ENCODE measurements at places on chromosomes 1 and 21.

- no peak for DNase-seq
These were observed 51.7 kb downstream of the SWT1 start for GRCh38 chr1:185208626-185209180.

GRCh38 chr1:84367219-84367618 is 31.1 kb upstream of the DNASE2B start:
- DNase-seq: no peak

- DNase-seq: no peak
These were observed 25.6 kb downstream of the SELENOF start for GRCh38 chr1:86888327-86888726.

- no peak for DNase-seq
These were observed 3.3 kb upstream of the CASZ1 start for GRCh38 chr1:10799726-10800125.

DNA sequence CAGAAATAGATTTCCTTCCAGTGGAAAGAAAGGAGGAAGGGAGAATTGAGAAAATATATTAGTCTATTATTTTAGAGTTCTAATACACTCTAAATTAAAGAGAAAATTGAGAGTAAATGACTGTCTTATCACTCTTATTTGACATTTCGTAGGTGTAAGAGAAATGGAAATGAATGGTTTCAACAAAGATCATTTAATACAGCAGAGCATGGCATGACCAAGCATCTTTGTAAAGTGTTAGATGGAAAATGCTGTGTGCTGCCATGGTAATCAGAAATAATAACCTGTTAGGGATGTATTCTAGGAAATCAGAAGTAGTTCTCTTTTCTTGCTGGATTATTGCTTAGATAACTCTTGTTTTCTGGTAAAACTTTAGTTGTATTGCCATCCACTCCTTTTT is 90.9 kb downstream of the GIPC2 start:
- no peak for DNase-seq

GRCh38 chr1:248696774-248697173 is 5.8 kb downstream of the OR14I1 start:
- peak; percentile 26 for DNase-seq

- no peak for DNase-seq
These were observed 100.4 kb upstream of the USP24 start for GRCh38 chr1:55315552-55315951.

GRCh38 chr1:211833174-211833820 is 2.7 kb upstream of the LPGAT1 start:
- no peak for DNase-seq

DNA sequence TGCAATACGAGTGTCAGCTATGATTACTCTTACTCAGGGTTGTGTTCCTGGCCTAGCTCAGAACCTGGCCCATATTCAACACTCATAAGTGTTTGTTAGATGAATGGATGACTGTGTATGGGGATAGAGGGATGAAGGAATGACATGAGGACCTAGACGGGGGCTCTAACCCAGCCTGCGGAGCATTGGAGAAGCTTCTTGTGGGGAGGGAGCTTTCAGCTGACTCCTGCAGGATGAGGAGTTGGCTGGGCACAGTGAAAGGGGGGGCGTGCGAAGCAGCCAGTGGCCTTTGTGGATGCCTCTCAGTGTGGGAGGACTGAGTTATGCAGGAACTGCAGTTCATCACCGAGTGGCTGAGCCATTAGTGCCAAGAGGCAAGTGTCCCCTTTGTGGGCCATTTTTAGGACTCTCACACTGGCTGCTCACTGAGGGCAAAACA is 1.2 kb upstream of the EXTL1 start:
- DNase-seq: peak; percentile 38

- DNase-seq: peak; percentile 60
These were observed 39.7 kb downstream of the KCNJ6 start for GRCh38 chr21:37876561-37876960.

DNA sequence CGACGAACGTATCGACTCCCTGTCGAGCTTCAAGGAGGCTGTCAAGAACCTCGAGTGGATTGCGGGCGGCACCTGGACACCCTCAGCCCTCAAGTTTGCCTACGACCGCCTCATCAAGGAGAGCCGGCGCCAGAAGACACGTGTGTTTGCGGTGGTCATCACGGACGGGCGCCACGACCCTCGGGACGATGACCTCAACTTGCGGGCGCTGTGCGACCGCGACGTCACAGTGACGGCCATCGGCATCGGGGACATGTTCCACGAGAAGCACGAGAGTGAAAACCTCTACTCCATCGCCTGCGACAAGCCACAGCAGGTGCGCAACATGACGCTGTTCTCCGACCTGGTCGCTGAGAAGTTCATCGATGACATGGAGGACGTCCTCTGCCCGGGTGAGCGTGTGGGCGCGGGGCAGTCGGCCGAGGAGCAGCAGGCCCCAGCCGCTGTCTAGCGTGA is 28.0 kb downstream of the COL6A2 start:
- no peak for DNase-seq

DNA sequence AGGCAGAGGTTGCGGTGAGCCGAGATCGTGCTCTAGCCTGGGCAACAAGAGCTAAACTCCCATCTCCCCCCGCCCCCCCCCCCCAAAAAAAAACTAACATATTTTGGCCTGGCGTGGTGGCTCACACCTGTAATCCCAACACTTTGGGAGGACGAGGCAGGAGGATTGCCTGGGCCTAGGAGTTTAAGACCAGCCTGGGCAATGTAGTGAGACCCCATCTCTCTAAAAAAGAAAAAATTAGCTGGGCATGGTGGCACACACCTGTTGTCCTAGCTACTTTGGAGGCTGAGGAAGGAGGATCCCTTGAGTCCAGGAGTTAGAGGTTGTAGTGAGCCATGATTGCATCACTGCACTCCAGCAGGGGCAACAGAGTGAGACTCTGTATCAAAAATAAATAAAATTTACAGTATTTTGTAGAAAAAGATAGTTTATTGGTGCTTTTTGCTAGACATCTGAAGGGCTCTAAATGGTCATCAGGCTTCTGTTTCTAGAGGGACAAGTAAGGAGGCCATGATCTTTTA is 9.0 kb downstream of the YTHDF2 start:
- no peak for DNase-seq

DNA sequence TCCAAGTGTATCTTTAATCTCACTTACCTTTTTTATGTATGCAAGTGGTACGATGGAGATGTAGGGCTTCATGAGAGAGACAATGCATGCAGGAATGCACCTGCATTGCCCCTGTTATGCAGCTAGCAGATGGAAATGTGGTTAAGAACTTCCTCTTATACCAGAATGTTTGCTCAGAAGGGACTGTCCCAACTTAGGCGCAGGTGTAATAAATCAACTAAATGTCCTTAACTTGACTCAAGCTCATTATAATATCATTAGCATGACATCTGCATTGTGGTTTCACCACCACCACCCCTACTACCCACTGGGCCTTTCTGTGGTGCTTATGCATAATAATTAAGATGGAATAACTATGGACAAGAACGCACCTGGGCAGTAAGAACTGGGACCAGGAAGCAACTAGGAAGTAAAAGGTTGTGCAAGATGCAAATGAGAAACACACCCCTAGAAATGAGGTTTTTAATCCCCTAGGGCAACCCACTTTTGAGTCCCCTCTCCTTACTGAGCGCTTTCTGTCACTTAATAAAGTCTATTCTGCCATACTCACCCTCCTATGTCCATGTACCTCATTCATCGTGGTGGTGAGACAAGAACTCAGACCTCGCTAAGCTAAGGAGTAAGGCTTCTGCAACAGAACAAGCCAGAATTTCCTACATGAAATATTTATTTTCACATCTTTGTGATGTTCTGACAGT is 1103.3 kb upstream of the B3GALT2 start:
- DNase-seq: no peak

GRCh38 chr1:179269071-179269470 is 24.5 kb upstream of the SOAT1 start:
- DNase-seq: no peak

- DNase-seq: no peak
These were observed 65.4 kb upstream of the LYST start for GRCh38 chr1:235932090-235932510.

- DNase-seq: no peak
These were observed 72.1 kb upstream of the CASZ1 start for GRCh38 chr1:10868599-10868965.

GRCh38 chr1:243546457-243546856 is 290.6 kb downstream of the SDCCAG8 start:
- DNase-seq: no peak

DNA sequence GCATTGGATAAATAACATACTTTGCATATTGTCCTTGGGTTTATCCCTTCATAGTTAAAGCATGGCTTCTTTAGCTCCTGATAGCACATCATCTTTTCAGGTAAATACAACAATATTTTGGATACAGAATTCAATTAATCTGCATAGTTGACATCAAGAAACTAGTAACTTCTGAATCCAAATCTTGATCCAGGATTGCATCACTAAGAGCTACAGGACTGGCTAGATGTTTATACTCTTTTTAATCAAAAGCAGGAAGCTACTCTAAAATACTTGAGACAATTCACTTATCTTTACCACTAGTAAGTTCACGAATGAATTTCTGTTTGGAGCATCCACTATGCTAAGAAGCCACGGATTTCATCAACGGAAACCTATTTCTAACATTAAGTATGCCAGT is 54.2 kb upstream of the SLC44A3 start:
- DNase-seq: no peak

DNA sequence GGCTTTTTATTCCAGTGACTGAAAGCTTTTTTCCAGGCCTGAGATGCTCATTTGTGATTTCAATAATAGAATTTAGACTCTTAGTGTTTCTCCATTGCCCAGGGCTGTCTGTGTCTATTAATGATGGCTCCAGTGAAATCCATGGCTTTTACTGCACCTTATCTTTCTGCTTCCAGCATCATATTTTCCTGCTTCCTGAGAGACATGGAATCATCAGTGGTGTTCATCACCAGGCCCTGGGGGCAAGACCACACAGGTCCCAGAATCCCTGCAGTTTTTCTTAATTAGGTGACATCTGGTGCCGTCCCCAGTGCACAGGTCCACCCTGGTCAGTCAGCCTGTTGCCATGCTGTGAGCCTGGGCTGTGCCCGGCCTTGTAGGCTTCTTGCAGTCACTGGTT is 15.5 kb downstream of the NT5C1A start:
- no peak for DNase-seq

- DNase-seq: no peak
These were observed 5.8 kb upstream of the GTF2B start for GRCh38 chr1:88897070-88897730.

DNA sequence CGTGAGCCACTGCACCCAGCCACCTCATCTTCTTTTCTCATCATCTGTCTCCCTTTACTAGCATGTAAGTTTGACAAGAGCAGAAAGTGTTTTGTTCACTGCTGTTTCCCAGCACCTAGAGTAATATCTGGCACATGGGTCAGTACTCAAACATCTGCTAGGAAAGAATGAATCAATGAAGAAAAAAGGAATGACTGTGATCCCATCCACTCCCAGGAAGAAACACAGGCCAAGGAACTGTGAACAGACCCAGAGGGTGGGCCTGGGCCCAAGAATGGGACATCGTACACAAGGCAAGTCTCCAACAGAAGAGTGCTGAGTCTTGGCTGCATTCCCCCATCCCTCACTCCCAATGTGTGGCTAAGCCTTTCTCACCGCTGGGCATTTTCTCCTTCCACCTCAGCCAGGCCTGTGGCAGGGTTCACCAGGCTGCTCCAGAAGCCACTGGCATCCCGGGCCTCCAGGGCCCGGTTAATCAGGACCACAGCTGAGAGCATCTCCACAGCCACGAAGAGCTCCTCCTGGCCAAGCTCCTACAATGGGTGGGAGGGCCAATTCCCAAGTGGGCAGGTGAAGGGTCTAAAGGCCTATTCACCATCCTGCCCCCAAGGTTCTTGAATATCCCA is 18.4 kb downstream of the IQGAP3 start:
- DNase-seq: no peak

DNA sequence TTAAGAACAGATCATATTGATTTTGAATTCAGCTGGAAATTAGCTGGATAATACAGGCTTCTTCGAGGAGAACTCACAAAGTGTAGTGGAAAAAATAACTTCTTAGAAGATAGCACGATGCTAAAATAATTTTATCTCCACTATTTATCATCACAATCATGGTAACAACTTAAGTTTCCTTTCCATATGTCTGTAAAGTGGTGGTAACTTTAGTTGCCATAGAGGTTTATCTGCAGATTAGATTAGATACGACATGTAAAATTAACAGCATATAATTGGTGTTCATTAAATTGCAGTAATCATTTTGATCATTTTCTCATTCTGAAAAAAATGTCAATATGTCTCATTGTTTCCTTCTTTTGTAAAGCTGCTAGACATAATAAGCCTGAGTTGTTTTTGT is 921.5 kb downstream of the KCNT2 start:
- no peak for DNase-seq

- DNase-seq: peak; percentile 70
These were observed 14.4 kb upstream of the FCRL5 start for GRCh38 chr1:157566484-157567300.

- DNase-seq: no peak
These were observed 170.2 kb downstream of the PLPP3 start for GRCh38 chr1:56409112-56409691.

DNA sequence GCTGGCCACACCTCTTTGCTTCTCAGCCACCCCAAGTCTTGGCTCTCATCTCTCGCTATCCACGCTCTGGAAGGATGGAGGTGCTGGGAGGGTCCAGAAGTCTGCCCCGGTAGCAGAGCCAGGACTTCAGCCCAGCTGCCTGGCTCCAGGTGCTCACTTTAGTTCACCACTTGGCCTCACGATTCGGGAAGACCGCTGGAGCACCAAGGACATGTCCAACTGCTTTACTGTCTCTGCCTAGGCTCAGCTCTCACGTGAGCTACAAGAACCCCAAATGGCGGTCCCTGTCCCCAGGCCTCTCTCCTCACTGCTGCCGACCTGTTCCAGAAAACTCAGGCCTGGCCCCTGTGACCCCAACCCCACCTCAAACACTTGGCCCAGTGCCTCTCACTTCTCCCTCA is 3.4 kb downstream of the TRIM11 start:
- DNase-seq: no peak

DNA sequence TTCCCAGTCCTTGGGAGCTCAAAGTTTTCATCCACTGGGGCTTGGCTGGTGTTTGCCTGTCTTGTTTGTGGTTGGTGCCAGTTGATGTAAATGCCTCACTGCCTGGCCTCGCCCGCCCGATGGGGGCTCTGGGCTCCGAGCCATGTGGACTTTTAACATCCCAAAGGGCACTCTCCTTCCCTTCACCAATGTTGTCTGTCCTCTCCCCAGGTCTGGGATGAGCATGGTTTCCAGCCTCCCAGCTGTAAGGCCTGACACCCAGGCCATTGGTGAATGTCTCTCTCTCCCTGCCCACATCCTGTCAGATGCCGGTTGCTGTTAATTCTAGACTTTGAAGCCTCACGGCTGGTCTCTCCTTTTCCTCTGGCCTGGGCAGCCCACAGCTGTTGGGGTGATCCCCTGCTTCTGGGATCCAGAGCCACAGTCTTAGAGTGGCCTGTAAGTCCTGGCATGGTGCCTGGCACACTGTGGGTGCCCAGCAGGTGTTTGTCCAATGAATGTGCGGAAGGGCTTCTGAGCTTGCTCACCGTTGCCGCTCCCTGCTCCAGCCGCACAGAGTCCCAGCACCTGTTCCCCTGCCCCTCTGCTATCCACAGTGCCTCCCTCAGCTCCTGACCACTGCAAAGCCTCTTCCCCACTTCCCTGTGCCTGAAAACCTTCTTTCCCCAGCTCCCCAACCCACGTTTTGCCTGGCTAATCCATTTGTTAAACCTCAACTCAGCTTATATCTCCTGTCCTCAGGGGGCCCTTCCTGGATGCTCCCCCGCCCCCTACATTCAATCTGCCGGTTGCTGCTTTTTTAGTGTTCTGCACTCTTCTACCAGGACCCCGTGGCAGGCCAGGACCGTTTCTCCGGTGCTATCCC is 3.3 kb upstream of the C1orf174 start:
- DNase-seq: no peak
